Osteocyte (in vitro differentiated cells): ENCODE measurements at places on chromosomes 6 and 20.

DNA sequence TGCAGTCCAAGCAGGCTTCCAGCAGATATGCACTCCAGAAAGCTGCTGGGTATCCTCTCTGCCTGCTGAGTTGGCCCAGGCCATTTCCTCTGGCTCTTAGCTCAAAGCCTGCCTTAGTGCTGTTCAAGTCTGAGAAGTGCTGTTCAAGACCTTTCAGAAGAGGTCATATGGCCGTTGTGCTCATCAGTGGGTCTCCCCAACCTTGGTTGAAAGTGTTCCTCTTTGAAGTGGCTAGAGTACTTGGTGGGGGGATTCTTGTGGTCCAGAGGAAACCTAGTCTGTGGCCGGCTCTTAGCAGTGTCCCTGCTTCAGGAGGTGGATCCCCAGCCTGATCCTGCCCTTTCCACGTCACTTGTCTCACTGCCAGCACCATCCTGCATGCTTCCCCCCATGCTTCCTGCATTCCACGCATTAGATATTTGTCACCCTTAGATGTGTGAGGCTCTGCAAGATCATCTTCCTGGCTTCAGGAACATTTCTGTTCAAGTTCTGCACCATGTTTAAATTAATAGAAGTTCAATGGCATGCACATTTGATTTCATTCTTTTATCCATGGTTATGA lies 105.0 kb downstream of the FIG4 start:
- no peak for DNase-seq

- no peak for DNase-seq
Observed at GRCh38 chr6:45012687-45013086, 315.4 kb upstream of the RUNX2 start.

DNA sequence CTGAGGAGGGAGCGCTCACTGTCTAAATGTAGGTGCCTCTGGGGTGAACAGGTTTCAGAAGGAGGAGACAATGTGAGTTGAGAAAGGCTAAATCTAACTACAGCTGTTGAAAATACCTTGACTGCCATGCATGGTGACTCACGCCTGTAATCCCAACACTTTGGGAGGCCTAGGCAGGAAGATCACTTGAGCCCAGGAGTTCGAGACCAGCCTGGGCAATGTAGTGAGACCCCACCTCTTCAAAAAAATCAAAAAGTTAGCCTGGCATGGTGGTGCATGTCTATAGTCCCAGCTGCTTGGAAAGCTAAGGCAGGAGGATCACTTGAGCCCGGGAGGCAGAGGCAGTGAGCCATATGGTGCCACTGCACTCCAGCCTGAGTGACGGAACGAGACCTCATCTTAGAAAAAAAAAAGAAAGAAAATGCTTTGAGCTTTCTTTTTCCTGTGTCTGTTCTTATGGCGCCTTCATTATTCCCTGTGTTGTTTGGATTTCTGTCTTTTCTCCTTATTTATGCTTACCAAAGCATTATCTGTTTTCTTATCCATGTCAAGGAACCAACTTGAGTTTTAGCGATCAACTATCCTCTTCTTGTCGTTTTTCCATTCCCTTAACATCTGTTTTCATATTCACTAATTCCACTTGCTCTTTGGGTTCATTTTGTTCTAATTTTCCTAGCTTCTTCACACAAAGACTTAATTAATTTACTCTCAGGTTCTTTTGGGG lies 8.5 kb downstream of the SLC2A10 start:
- DNase-seq: no peak

GRCh38 chr20:47040506-47041125 lies 146.0 kb downstream of the EYA2 start:
- no peak for DNase-seq

DNA sequence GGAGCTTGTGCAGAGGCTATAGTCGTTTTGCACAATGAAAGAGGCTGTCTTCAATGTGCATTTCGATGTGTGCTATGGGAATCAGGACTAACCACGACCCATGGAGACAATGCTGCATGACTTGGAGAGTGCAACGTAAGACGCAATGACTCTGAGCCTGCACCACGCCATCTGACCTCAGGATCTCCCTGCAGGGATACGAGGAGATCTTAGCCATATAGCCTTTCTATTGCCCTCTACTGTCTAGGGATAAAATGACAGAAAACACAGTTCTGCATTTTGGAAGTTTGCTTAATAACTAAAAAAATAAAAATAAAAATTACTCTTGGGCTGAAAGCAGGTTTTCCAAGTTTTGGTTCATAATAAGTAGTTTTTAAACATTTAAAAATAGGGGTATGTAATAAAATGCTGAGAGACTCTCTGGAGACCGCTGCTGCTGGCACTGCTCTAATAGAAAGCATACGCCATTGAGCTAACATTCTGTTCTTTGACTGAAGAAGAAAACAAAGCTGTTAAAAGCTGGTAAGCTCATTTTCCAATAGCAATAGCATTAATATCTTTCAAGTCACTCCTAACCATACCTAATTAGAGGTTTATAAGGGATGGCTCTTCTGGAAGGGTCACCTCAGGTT lies 87.2 kb downstream of the PDE7B start:
- no peak for DNase-seq

DNA sequence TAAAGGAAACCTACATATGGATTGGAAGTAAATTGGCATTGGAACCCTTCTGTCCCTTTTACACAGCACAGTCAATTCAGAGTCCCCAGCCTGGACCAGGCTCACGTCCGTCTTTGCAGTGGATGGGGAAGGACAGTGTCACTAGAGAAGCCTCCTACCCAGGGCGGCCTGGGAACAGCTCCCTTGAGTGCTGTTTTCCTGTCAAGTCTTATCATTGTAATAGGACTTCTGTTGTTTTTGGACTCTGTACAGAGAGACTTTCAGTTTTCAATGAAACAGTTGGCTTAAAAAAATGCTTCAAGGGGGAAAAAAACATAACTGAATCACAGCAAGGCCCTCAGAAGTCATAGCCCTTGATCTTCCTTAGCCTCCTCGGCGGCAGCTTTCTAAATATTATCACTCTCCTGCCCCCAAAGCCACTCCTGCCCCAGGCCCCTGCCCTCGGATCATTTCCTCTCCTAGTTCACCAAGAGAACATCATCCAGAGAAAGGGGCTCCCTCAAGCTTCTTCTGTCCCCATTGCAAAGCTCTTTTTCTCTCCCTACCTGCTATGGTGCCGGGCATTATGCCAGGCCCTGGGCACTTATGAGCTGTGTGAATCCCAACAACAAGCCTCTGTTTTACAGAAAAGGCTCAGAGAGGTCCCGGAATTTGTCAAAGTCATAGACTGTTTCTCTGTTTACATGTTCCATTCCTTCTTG lies 37.8 kb upstream of the CNKSR3 start:
- DNase-seq: no peak

DNA sequence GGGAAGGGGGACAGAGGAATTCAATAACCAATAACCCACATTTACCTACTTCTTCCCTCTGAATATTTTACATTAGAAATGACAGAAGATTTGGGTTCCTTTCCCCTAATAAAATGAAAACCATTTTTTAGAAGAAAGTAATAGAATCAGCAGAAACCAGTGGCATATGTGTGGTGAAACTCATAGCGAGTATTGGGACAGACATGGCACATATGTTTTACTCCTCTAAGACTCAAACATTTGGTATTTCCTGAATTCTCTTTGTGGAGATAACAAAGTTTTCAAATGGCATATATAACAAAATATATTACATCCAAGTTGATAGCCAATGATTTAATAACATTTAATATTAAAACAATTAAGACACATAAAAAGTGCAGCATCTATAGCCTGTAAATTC lies 12.9 kb upstream of the BEND3 start:
- no peak for DNase-seq

DNA sequence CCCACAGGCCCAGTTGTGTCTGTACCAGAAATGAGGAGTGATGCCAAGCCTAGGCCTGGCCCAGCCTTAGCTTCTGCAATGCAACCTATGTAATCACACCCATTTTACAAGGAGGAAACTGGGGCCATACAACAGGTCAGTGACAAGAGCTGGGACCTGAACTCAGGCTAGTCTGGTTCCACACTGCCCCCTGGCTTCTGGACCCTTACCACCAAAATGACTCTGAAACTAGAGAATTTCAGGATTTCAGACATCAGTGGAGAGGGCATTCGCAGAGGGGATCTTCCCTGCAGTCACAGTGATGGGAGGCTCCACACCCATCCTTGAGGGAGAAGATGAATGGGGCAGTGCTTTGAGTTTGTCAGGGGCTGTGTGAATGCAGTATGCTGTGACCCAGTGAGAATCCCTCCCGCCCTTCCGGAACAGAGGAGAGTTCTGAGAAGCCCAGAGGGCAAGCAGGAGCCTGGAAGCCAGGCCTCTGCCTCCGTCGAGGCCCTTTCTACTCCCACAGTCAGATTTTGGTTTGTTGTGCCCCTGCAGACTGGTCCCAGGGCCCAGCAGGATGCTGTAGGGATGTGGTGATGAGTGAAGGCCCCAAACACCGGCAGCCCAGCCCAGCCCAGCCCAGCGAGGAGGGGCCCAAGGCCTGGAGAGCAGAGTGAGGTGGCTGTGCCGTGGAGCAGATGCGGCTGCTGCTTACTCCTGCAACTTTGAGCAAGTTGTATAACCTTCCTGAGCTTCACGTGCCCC lies 48.1 kb upstream of the MYL9 start:
- DNase-seq: no peak

DNA sequence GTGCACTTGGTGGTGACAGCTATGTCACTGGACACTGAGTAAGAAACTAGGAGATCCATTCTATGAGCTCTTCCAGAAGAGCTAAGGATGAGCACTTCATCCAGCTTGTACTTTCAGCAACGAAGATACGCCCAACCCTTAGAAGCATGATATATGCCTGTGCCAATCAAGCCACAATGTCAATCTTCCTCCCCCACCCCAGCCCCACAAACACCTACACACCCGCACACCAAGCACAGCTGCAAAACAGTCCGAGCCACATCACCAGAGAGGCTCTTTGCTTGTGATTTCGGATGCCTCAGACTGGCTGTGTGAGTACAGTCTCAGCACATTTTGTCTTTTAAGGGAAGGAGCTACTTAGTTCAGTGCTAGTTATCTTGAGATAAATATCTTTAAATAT lies 260.5 kb downstream of the FOXC1 start:
- no peak for DNase-seq

- DNase-seq: no peak
Observed at GRCh38 chr6:113691260-113691656, 165.9 kb upstream of the MARCKS start.

GRCh38 chr20:10520528-10520927 lies 85.4 kb downstream of the SLX4IP start:
- DNase-seq: no peak

- no peak for DNase-seq
Observed at GRCh38 chr20:44211177-44212039, 837 bp upstream of the OSER1 start.

GRCh38 chr20:34089655-34090345 lies 22.2 kb downstream of the EIF2S2 start:
- no peak for DNase-seq

GRCh38 chr6:34393191-34393965 lies 909 bp upstream of the NUDT3 start:
- DNase-seq: no peak

GRCh38 chr20:48880331-48880730 lies 41.2 kb upstream of the ARFGEF2 start:
- no peak for DNase-seq

- DNase-seq: no peak
Observed at GRCh38 chr20:51705400-51705799, 62.8 kb downstream of the ATP9A start.
